ENCODE measurements at places on chromosomes 7 and 10.

GRCh38 chr10:113447278-113447677 lies 105.6 kb upstream of the HABP2 start:
- DNase-seq, result no peak

DNA sequence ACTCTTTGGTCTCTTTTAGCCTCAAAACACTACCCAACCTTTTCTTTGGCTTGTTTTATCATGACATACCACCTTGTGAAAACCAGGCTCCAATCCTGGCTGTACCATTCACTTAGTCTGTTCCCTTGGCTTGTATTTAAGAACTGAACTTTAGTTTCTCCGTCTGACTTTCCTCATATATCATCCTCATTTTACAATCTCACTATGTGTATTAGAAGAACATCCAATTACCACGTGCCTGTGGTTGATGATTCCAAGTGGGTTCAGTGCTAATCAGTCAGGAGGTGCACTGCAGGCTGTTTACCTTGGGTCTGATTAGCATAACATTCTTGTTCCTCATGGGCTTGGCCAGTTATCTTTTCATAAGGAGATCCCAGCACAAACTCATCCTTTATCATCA lies 144.8 kb upstream of the KLF14 start:
- no peak for DNase-seq

- DNase-seq, result peak; percentile 22
Observed at GRCh38 chr7:112546723-112547513, 66.1 kb downstream of the LSMEM1 start.

DNA sequence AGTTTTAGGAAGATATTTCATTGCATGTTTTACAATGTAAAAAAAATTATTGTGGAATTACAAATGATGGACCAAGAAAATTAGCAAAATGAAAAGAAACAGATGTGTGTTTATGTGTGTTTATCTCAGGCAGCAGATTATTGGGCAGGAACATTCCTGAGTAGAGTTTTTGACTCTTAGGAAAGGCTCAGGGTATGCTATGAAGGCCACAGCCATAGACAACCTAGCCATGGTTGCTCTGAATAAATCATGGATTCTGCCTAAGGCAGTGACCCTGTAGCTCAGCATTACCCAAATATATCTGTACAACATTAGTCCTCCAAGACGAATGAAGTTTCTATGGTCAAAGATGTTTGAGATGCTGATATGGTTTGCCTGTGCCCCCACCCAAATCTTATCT lies 298.3 kb downstream of the PTEN start:
- no peak for DNase-seq

GRCh38 chr7:81937091-81937490 lies 167.2 kb upstream of the HGF start:
- DNase-seq, result peak; percentile 12

Data from fibroblast of skin of back (primary cell).